Activated naive CD4-positive, alpha-beta T cell treated with anti-CD3 and anti-CD28 coated beads, Interleukin-2, amount 50 U/mL, for 16 hours (primary cell): ENCODE measurements at places on chromosomes 11 and 22.

DNA sequence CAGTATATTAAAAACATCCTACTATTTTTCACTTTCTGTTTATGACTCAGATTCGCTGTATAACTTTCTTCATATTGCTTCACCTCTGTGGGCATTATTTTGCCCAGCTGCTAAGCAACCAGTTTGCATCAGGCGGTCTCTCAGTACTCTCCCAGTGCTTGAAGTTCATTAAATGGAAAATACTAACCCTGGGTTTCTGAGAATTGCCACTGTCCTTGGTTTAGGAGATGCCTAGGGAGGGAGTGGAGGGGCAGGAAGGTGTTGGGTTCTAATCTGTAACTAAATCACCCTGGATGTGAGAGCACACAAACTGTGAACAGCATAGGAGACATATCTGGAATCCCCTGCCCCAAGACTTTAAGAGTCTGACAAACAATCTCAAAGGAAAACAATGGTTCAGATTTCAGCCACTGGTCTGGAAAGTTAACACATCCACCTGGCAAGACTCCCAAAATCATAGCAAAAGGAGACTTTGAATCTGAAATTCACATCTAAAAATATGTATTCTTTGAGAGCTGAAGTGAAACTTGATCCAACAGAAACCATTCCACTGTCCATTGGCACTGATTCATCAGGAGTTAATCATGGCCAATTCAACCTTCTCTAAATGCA, 540.0 kb downstream of the SOX6 start:
- DNase-seq = no peak

DNA sequence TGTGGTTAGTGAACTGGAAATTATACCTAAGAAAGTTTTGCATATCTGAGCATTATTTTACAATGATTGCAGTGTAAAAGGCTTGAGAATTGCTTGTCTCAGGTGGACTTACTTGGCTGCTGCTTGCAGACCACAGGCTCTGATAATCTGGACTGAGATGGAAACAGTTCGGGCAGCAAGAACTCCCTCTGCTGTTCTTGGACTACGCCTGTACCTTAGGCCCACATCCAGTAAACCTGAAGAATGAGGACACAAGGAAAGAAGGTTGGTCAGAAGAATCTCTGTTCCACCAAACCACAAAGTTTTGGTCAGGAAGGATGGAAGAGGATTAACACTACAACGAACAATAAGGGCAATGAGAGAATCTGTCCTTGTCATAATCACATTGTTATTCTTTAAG, 80.1 kb downstream of the C2CD3 start:
- no peak for DNase-seq

DNA sequence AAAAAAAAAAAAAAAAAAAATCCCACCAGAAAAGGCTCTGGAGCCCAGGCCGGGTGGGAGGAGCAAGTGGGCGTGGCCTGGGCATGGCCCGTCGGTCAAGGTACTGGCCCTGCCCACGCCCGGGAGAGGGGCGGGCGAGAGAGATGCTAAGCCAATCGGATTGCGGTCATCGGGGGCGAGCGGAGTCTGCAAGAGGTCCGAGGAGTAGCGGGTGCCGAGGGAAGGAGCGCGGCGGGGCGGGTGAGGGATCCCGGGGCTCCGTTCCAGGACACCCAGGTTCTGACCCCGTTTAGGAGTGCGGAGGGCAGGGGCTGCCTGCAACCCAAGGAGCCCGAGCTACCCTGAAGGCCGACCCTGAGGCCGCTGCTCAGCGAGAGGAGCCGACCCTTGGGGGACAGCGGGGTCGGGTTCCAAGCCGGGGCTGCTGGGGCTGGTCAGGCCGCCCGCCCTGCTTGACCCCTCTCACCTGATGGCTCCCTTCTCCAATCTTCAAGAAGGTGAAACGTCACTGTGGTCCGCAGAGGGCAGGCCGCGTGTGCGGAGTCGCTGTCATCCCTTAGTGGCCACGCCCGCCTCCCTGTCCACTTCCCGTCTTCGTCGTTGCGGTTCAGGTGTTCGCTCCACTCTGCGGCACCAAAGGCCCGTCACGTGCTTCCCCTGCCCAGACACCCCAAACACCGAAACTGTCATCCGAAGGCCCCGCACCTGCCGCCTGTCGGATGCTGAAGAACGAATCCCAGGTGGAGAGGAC, 11.1 kb upstream of the TAB1 start:
- peak; percentile 75 for DNase-seq

DNA sequence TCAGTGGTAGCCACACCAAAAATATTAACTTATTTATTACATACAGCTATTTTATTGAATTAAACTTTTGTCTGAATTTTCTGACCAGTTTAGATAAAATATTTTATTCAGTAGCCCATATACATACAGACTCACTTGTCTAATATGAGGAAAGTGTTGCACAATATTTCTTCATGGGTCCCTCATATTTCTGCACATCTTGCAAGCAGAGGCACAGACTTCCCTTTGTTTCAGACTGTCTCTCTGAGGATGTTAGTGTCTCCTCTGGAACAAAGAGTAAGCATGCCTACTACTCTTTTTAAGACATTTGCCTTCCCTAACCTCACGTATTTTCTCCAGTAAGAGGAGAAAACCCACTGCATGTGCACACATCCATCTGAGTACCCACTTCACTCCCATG, 81.2 kb downstream of the OR5AK2 start:
- no peak for DNase-seq

GRCh38 chr11:73423506-73423905, 47.3 kb downstream of the RELT start:
- no peak for DNase-seq

DNA sequence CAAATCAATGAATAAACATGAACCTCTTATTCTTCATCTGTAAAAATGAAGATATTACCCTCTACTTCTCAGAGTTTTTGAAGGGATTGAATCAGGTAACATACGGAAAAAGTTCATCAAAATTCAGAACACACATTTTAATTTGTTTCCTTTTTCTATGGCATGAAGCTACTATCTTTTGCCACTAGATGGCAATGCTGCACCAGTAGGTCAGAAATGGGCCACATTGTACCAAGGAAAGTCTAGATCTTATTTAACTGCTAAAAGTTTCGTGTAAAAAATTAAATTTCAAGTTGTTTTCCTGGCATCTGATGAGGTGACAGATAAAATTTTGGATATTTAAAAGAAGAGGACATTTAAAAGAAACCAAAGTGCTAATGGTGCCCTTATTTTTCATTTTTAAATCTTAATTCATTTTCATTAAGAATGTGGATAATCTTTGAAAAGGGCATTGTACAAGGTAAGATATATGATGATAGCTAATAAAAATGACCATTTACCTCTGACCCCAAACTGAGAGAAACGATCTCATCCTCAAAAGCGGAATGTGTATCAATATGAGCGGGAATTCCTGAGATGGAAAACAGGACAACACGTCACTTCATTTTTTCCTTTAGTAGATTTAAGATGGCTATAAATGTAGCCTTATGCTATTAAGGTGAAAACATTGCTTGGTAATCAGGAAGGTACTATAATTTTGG, 16.1 kb downstream of the ALKBH8 start:
- peak; percentile 21 for DNase-seq

DNA sequence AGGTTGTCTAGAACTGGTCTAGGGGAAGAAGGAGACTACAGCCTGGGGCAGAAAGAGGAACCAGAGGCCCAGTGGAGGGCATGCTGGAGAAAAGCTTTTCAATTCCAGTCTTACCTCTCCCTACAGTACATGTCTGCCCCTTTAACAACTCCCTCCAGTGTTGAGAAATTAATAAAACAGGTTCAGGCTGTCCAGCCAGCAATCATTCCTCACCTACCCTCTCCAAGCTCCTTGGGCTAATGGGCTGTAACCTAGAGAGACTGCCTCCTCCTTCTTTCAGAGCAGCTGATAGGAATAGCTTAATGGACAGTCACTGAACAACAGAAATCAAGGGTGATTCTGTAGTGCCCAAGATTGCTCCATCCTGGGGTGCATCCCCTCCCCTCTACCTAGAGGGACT, 8.8 kb downstream of the SLC35F2 start:
- no peak for DNase-seq

- no peak for DNase-seq
Measured at GRCh38 chr11:8097062-8097461, 16.1 kb downstream of the TUB start.

GRCh38 chr22:38081941-38082828, 1.8 kb downstream of the SLC16A8 start:
- no peak for DNase-seq

DNA sequence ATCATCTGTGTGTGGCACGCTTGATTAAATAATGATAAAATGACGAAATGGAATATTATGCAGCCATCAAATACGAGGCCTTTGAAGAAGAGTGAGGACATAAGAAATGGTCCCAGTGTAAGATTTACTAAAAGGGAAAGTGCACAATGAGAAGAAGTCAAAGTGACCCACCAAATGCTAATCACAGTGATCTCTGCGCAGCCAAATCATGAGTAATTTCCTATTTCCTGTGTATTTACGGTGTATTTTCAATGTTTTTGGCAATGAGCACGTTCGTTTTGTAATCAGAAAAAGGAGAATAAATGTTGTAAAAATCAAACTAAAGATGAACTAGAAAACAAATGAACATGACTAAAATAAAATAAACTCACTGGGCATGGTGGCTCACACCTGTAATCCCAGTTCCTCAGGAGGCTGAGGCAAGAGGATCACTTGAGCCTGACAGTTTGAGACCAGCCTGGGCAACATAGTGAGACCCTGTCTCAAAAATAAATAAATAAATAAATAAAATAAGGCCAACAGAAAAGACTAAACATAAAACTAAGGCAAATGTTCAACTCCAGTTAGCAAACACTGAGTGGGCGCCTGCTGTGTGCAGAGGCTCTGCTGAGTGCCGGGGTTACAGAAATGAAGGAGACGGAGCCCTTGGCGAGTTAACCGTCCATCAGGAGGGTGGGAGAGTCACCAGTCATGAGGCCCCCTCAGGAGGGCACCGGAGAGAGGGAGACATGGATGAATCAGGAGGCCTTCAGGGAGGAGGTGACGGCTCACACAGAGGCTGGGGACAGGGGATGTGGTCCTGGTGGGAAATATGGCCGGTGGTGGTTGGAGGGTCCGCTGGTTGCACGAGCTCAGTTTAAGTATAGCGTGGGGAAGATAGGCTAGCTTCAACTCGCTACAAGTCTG, 26.0 kb upstream of the CBX7 start:
- no peak for DNase-seq

DNA sequence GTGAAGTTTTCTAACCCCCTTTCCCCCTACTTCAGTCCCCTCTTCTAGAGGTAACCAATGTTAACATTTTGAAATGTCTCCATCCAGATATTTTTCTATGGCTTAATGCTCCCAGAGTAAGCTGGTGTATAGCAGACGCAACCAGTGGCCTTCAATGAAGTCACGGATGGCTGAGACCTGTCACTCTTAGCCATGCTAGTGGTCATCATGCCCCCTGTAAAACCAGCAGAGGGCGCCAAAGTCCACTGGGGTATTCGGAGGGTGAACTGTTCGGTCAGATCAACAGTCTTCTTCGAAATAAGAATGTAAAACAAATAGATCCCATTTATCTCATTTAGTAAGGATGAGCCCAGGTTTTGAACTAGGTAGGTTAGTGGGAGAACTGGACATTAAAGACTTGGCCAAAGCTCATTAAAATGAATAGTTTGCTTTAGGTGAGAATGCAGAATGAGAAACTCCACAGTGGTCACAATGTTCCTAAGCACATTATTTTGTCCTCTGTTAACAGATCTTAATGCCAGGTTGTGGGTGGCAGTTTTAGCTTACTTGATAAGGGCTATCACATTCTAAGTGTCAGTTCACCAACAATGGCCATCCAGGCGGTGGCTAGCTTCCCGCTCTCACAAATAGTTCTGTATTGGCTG, 8.6 kb upstream of the MMP8 start:
- DNase-seq = peak; percentile 18

- no peak for DNase-seq
Measured at GRCh38 chr11:72720047-72720446, 32.2 kb downstream of the ARAP1 start.

DNA sequence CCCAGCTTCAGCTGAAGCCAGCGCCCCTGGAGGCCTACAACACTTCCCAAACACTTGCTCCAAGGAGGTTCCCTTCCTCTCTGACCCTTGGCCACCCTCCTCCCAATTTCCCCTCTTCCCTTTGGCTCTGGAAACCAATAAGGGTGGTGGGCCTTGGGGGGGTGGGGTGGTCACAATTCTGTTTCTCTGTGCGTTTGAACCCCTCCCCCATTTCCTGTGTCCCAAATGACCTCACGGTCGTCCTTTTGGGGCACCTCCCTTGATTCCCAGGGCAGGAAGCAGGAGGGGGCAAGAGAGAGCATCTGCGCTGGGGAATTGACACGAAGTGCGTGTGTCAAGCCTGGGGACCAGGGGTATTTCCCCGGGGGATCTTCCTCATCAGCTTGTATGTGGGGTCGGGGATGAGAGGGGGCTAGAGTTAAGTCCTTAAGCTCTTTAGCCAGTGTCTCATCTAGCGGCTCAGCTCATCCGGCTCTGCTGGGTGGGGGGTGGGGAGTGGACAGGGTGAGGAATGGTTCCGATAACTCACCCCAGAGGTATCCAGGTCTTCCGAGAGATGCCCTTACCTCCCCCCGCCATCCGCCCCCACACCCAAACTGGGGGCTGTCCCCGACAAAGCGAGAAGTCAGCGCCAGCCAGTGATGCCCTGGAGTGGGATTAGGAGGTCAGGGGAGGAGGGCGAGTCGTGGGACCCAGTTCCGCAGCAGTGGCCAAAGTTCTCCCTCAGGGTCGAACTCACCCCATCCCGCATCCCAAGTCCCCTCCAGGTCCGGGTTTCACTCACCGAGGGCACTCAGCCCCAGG, 587 bp downstream of the ESAM start:
- no peak for DNase-seq

DNA sequence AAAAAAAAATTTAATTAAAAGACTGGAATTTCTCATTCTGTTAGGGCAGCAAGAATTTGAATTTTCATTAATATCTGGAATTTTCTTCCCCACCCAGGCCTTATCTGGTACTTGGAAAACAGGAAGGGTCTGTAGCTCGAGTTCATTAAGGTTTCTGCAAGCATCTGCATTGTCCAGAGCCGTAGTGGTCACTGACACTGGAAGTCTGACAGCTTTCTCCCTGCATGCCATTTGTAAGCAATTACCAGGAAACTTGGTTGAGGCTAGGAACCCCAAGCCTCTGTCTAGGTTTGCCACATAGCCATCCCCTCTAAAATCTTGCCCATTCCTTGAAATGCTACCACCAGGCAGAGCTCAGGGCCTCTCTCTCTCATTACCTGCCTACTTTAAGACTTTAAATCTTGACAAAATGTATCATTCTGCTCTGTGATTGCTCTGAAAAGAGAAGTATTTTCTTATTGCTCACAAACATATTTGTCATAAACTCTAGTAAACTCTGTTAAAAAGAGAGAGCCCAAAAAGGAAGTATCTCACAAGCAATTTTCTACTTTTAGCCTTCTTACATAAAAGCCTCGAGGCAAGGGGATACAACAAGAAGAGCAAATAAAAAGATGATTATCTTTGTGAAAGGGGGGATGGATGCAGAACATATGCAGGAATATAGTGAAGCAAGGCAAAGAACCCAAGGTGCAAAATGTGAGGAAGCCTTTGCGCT, 5.5 kb upstream of the PGM2L1 start:
- DNase-seq = no peak

- DNase-seq = no peak
Measured at GRCh38 chr11:94681140-94681539, 87.0 kb upstream of the AMOTL1 start.

DNA sequence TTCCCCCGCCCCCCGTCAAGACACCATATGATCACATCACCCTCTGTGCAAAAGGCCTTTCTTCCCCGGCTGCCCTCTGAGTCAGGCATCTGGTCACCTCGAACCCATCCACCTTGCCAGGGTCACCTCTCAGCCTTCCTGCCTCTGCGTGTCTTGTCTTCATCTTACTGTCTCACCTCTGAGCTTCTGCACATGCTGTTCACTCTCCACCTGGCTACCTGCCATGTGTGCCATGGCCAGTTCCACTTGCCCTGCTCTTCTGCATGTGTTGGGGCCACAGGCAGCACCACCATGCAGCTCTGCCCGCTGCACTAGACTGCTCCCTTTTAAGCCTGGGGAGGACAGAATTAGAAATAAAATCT, 9.8 kb downstream of the ZNF74 start:
- DNase-seq = no peak
